ENCODE measurements at places on chromosomes 13 and 19. TPM values are rescaled to one million over a fixed set of nuclear protein-coding genes. Genes with fewer than 3 reads are reported as not detected.

- no peak overlapping the region for H3K27ac ChIP-seq
- no peaks in the 10 kb centered on the region for H3K27me3 ChIP-seq
- H3K4me3 ChIP-seq, result no peak overlapping the region
- peaks cover 11% of the 10 kb centered on the region for H3K36me3 ChIP-seq
- no peak for DNase-seq
Measured at GRCh38 chr19:10346509-10346908, 7.1 kb upstream of the ICAM3 start.

ZNF540 gene
- total RNA-seq, result 4.5 TPM

ENOX1 gene
- 2.3 TPM for total RNA-seq

KANK3 gene
- total RNA-seq, result 10.0 TPM

IZUMO2 gene
- total RNA-seq, result not detected
